GF-D8 (cell line): ENCODE measurements at places on chromosomes 11 and 22.
A peak's percentile ranks its signal among the peaks of the same experiment; 100 is the strongest.

DNA sequence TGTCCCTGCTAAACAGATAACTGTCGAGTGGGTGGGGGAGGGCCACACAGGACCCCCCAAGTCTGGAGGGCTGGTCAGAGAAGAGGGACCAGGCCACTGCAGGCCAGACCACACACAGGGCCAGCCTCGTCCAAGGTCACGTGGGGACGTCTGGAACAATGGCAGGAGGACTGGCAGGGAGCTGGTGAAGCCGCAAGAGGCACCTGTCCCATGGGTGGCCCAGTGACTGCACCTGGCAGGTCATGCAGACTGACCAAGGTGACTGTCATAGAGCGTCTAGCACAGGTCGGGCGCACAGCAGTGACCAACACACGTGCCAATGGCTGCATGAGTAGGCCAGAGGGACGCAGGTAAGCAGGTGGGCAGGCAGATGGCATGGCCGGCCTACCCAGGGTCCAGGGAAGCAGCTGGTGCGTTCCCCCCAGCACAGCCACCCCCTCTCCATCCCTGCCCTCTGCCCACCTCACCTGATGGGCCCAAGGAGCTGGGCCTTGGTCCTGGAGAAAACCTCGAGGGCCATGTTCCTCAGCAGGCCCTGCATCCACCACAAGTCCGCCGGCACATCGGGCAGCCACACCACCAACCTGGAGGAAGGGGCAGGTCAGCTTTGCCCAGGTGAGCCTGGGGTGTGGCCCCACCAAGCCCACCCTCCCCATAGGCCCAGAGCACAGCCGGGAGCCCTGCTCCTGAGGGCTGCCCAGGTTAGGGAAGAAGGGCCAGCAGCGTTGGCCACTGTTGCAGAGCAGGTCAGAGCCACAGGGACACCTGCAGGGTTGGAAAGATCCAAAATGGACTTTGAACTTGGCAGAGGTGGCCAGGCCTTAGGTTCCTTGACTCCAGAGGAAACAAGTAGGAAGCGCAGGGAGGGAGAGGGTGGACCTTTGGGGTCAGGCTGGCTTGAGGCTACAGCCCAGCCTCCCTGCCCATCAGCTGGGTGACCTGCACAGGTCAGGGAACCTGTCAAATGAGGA lies 10.4 kb downstream of the PNPLA5 start:
- DNase-seq, result no peak

- DNase-seq, result no peak
These were observed 1.7 kb upstream of the TSSC4 start for GRCh38 chr11:2398664-2399355.

DNA sequence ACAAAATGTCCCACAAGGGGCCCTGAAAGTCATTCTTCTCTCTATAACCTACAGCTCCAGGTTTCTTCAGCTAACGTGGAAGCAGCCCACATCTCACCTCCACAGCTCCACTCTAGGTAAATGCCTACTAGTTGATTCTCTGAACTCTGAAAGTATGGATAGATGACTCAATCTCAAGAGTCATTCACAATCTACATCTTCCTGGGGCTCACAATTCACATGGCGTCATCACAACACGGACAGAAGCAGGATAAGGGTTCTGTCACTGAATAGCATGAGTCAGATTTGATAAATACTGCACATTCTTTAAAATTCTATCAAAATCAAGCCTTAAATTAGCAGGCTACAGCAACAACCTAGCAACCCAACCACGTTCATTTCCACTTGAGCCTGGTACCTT lies 96.3 kb downstream of the PLEKHA7 start:
- no peak for DNase-seq

DNA sequence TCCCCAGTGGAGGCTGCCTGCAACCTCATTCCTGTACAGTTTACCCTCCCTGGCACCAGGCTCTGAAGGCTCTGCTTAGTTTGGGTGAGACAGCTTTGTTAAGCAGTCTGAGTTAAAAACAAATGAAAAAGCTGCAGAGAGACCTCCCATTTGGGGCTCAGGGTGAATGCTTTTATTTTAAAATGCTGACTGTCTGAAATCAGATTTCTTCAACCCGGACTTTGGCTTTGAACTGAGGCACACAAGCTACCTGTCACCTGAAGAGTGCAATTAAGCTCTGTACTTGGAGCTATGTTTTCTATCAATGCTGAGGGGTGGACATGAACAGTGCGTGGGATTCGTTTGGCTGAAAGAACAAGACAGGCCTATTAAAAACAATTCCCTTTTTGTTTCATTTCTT lies 217.5 kb upstream of the SORL1-AS1 start:
- no peak for DNase-seq

DNA sequence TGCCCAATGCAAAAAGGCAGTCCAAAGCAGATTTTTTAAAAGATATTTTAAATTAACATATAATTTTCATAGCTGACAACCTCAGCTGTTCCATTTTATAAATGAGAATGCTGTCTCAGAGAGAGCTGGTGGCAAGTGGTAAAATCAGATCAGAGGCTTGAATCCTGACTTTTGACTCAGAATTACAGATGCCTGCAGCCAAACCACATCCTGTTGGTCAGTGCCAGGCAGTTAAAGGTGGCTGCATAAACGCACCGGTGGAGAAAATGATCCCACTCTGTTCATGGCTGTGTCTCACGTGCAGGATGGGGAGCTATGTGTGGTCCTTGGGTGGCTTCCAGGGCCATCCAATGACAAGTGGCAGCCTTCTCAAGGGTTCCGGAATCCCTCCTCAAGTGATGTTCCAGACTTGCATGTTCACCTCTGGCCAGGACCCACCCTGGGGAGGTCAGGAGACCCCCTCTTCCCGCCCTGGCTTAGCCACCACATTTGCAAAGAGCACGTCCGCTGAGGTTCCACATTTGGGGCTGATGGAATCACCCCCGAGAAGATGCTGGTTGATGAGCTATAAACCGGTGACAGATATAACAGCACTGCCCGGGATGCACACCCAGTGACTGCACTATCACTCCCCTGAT lies 155.5 kb downstream of the SHANK2 start:
- DNase-seq, result no peak

DNA sequence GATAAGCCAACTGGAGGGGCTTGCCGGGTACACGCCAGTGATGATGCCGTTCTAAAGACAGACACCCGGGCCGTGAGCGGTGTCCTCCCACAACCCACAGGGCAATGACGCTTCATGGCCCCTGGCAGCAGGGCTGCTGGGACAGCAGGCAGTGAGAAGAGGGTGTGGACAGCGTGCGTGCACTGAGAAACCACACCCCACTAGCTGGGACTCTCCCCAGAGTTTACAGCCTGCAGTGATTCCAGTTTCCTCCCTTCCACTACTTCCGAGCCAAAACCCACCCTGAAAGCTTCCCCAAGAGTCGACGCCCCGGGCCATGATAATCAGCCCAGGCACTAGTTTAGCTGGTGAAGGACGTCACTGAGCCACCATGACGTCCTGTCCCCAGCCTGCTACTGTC lies 29.2 kb downstream of the CPT1A start:
- no peak for DNase-seq

DNA sequence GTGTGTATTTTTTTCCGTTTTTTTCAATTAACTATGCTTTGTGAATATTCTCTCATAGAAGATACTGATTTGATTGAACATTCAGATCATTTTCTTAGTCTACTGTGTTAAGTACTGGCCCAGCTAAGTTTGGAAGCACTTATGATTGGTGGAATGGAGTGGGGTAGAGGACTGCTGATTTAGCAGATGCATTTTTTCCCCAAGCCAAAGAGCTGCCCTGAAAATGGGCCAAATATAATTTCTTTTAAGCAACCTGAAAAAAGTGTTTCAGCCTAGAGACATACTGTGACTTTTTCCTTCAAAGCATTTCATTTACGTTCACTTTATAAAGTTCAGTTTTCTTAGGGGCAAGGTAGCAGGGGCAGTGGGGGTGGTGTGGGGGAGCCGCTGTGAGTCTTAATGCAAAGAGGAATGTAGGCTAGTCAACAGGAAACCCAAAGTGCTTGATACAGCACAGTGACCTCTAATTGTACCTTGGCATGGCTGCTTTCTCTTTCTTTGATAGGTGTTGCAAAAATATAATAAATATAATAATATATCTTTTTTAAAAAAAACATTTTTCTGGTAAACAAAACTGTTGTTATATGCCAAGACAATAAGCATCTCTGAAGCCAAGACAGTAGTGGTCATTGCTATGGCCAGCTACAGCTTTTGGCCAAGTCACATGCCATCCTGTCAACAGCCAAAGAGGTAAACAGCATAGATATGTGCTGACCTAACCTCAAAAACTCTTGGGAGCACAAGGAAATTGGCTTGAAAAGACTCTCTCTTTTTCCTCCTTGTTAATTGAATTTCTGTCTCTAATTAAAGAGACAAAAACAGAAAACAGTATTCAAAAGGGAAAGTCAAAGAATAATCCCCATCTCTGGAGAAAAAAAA lies 58.8 kb downstream of the LIF start:
- DNase-seq, result no peak

- DNase-seq, result no peak
These were observed 1156.9 kb downstream of the BRD1 start for GRCh38 chr22:48670731-48671130.

DNA sequence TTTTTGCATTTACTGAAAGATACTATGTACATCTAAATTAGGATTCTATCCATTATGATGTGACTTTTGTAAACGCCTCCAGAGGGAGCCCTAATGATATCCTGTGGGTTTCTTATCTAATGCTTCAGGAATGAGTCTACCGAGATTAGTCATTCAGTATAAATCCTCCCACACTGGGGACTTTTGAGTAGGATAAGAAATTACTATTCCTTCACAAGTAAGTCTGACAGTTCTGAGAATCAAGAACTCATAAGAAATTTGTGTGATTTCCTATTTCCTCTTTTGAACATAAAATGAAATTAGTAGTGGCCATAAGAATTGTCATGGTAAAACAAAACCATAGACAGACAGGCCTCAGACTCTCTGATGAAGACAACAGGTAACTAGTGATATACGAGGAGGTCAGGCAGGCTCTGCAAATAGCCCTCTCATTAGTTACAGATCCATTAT lies 10.0 kb upstream of the OR5M1 start:
- DNase-seq, result peak; percentile 15

DNA sequence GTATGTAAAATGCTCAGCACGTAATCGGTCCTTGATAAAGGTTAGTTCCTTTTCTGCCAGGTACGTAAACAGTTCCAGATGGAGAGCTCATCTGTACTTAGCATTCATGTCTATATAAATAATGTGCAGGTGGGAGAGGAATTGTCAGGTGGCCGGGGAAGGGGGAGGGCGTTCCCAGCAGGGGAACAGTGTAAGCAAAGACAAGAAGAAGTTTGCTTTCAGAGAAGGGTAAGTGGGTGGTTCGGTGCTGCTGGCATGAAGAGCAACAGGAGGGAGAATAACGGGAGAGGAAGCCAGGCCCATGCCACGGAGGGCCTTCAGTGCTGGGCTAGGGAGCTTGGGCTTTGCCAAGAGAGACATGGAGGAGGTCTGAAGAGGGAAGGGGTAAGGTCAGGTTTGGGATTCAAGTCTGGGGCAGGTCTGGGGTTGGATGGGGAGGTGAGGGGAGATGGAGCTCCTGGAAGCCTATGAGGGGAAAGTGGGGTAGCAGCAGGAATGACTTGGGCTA lies 11.4 kb upstream of the WNT11 start:
- no peak for DNase-seq

- no peak for DNase-seq
These were observed 68.9 kb upstream of the POU2AF2 start for GRCh38 chr11:111176603-111177002.

GRCh38 chr11:57421066-57421465 lies 5.9 kb downstream of the SLC43A3 start:
- no peak for DNase-seq

DNA sequence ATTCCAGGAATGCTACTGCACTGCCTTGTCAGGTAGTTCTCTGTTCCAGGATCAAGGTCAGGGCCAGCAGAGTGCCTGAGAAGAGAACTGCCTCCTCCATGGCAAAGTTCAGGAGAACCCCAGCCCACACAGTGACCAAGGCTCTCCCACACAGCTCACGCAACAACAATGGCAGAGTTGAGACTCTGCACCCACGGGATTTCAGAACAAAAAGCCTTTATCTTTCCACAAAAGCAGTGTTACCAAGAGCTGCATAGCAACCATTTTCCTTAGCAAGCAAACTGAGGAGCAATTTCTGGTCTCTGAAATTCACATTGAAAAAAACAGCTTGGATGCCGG lies 11.1 kb downstream of the PLAAT3 start:
- no peak for DNase-seq

DNA sequence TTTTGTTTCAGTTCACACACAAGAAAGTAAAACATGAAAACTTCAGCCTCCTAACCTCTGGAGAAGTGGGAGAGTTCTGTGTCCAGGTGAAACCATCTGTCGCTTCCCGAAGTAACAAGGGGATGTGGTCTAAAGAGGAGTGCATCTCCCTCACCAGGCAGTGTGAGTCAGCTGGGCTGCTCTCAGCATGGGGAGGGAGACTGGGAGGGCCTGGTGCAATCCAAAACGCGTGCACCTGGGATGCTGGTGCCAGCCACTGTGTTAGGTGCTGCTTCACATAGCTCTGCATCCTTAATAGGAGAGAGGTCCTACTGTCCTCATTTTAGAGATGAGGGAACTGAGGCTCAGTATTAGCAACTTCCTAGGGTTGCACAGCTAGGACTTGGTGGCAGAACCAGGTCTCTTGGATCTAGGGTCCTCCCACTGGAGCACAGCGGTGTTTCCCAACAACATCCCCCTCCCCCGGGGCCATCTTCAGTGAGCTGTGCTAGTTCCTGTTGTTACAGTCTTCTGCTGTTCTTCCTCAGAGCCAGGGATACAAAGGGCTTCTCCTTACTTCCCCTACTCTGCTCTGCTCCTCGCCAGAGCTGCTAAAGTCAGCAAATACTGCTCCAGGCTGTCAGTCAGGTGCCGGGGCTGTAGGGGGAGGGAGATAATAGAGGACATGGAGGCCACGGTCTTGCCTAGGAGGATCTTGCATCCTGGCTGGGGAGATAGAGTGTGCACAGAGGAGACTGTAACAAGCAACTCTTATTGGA lies 8.0 kb downstream of the IL10RA start:
- DNase-seq, result no peak

DNA sequence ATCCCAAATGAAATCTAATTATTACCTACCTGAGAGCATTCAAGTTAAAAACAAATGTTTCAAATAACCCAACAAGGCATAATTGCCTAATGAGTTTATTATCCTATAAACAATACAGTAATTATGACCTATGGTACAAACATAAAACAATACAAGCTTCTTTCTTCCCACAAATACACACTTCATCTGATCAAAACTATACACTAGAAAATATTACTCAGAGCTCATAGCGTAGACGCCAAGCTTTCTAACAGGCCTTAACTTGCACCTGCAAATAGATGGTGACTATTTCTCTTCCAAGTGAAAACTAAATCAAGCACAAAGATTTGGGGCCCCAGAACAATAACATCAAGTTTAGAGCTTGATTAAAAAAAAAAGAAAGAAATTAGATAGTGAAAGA lies 78.1 kb downstream of the SOX6 start:
- no peak for DNase-seq
